HepG2 (cell line): ENCODE measurements at places on chromosomes 7 and 10. TPM values are rescaled to one million over a fixed set of nuclear protein-coding genes. Genes with fewer than 3 reads are reported as not detected.

- peak; percentile 75 for DNase-seq
These were observed 110.7 kb downstream of the ZNF467 start for GRCh38 chr7:149662591-149663095.

GRCh38 chr7:43648473-43649406 is 65.8 kb downstream of the STK17A start:
- DNase-seq: no peak

GRCh38 chr10:35386594-35387174 is 50.4 kb downstream of the CCNY start:
- DNase-seq: peak; percentile 32

Gene LIPM
- total RNA-seq: not detected in 2 replicates

DNA sequence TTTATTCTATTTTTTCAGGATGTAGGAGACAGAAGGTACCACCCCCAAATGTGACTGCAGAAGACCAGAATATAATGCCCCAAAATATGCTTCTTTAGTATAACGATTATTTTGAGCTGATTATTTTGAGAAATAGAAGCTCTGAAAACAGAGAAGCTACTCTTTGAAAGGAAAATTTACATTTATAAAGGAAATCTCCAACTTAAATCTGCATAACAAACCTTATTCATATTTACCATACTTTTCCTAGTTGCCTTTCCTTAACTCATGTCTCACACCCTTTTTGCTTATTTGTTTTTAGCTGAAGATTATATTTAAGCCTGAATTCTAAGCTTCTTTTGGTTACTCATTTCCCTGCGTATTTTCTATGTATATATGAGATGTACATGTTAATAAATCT is 127.1 kb upstream of the THSD7A start:
- DNase-seq: no peak

GRCh38 chr10:84700668-84701369 is 372.4 kb downstream of the CCSER2 start:
- no peak for DNase-seq

Gene OPTN
- 13.4 and 16.9 TPM in 2 replicates for total RNA-seq

DNA sequence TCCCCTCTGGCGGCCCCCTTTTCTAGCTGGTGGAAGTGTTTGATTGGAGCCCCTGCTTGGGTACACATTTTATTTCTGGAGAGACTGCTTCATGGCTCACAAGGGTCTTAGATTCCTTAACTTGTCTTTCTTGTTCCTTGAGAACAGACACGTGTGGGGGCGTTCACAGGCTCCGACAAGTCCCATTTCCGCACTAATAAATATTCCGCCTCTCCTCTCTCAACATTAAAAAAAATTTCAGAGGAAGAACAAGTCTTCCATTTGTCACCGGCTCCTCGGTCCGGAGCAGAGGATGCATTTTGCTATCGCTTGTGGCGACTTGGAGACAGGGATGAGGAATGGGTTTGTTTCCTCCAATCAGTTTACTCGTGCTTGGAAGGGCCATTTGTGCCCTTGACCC is 134.0 kb upstream of the PODXL start:
- no peak for DNase-seq

DNA sequence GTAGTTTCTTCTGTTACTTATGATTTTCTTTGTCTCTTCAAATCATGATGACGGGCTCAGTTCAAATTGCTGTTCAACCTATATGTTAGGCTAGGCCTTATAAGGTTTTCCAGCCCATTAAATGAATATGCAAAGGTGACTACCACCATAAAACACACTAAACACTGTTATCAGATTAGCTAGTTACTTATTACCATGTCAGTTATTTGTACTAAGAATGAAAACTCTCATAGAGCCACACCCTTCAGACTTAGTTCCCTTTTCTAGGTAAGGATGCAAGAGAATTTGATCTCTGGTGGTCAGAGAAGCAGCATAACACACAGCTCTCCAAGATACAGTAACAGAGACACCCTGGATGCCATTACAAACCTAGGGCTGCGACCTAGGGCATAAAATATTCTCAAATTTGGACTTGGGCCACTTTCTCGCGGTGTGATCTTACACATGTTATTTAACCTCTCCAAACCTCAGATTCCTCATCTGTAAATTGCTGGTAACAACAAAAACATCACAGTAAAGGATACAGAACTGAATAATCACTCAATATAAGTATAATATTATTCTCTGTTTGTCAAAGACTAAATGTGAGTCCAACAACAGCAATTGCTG is 35.6 kb downstream of the ANKMY2 start:
- DNase-seq: peak; percentile 30

- DNase-seq: no peak
These were observed 169.5 kb downstream of the TMEM26 start for GRCh38 chr10:61283481-61284221.

DNA sequence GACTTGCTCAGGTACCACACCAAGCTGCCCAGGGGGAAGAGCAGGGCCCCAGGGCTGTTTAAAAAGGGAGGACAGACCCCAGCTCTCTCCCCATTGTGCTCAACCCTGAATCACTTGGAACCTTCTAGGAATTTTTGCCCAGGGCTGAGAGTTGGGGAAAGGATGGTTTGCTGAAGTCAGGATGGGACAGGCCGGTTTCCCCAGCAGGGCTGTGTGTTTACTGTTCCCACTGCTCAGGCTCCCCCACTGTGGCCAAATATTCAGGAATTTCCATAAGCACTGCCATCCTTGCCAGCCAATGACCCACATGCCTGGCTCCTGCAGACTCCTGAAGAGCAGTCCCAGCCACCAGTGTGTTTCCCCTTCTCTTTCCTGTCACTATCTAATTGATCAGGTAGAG is 120.7 kb downstream of the WDFY4 start:
- DNase-seq: no peak
